ENCODE measurements at places on chromosomes 5 and 9.

- DNase-seq, result no peak
Measured at GRCh38 chr9:32701321-32702022, 66.0 kb upstream of the TAF1L start.

- DNase-seq, result no peak
Measured at GRCh38 chr5:81068063-81068462, 107.9 kb downstream of the RASGRF2 start.

- no peak for DNase-seq
Measured at GRCh38 chr5:171549274-171549673, 129.8 kb downstream of the FGF18 start.

- DNase-seq, result no peak
Measured at GRCh38 chr5:123809594-123810221, 297.7 kb downstream of the CSNK1G3 start.

- no peak for DNase-seq
Measured at GRCh38 chr5:93191035-93191817, 389.8 kb downstream of the NR2F1-AS1 start.

DNA sequence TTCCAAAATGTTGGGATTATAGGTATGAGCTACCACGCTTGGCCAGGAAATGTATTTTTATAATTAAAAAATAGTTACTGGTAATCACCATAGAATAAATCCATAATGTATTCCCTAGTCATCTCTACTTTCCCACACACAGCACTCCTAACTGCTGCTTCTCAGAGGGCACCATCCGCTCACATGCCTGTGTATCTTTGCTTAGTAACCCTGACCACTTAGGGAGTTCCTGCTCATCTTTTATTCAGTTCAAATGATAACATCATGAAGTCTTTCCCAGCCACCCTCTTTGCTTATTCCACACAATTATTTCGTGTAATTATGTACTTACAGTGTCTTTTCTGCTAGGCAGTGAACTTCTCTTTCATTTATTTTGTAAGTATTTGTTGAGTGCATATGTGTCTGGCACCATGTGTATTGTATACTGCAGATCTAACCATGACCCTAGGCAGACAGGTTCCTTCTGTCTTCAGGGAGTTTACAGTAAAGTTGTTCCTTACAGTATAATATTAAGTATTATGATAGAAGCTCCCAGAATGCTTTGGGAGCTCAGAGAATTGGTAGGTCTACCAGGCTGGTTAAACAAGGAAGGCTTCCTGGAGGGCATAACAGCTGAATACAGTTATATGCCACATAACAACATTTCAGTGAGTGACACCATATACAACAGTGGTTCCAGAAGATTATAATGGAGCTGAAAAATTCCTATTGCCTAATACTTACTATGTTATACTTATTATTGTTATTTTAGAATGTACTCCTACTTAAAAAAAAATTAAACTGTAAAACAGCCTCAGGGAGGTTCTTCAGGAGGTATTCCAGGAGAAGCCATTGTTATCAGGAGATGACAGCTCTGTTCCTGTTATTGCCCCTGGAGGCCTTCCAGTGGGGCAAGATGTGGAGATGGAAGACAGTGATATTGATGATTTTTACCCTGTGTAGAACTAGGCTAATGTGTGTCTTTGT, 39.2 kb downstream of the DCAF10 start:
- no peak for DNase-seq

- DNase-seq, result no peak
Measured at GRCh38 chr9:31854187-31854586, 530.3 kb upstream of the ACO1 start.

GRCh38 chr9:589723-590122, 251.8 kb upstream of the DMRT1 start:
- no peak for DNase-seq

- DNase-seq, result no peak
Measured at GRCh38 chr5:168651648-168652047, 72.5 kb upstream of the PANK3 start.

DNA sequence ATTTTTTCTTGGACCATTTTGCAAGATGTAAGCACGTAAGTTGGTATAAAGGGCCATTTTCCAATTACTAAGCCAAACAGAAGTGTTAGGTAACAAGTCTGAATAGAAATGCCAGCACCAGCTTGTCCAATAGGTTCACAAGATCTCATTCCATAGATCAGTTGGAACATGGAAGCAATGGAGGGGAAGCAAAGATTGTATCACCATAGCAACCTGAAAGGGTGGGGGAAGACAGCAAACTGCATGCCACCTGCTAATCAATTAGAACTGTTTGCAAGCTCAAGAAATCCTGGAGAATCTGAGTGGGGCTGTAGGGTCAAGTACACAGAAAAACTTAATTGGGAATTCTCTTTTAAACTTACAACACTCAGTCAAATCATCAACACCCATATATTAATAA, 264.9 kb upstream of the EFNA5 start:
- no peak for DNase-seq

Measured in activated CD8-positive, alpha-beta memory T cell treated with anti-CD3 and anti-CD28 coated beads for 1 hour (primary cell).